Tibial nerve (tissue), 4 donors: ENCODE measurements at places on chromosomes 7 and 10. TPM values are rescaled to one million over a fixed set of nuclear protein-coding genes. Genes with fewer than 3 reads are reported as not detected.

Gene IQUB
- 5.4 TPM for total RNA-seq

Gene ACSM6
- total RNA-seq = not detected

Gene FAM3C
- total RNA-seq = 42.9 TPM

Gene GHRHR
- total RNA-seq = not detected

Gene SUGCT
- 5.0 TPM for total RNA-seq

Gene AZGP1
- 182 TPM for total RNA-seq

Gene ZNF425
- total RNA-seq = 4.2 TPM

Gene ECHDC3
- total RNA-seq = 91.3 TPM

Gene TAS2R5
- 9.0 TPM for total RNA-seq

Gene SP8
- not detected for total RNA-seq

Gene SPDYE1
- not detected for total RNA-seq

Gene NUTM2B
- 0.21 TPM for total RNA-seq

Gene LLCFC1
- total RNA-seq = not detected
